Right cardiac atrium (tissue), 5 donors: ENCODE measurements at places on chromosomes 12 and 14.

DNA sequence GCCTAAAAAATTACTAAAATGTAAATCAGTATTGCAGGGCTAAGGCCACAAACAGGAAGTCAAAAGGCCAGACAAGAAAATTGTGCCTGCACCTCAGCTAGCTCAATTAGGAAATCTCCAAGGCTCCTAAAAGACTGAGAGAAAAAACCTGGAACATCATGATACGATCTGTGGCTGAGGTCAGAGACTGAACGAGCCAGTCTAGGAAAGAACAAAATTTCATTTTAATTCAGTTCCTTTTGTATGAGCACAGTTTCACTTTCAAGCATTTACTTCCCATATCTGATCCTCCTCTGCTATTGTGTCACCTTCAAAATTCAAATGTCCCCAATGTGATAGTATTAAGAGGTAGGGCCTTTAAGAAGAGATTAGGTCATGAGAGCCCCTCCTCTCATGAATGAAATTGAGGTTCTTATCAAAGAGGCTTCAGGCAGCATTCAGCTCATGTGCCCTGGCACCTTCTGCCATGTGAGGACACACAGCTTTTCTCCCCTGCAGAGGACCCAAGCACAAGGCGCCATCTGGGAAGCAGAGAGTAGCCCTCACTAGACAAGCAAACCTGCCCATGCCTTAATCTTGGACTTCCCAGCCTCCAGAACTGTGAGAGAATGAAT, 14.8 kb downstream of the PRKAB1 start:
- no peak for DNase-seq

DNA sequence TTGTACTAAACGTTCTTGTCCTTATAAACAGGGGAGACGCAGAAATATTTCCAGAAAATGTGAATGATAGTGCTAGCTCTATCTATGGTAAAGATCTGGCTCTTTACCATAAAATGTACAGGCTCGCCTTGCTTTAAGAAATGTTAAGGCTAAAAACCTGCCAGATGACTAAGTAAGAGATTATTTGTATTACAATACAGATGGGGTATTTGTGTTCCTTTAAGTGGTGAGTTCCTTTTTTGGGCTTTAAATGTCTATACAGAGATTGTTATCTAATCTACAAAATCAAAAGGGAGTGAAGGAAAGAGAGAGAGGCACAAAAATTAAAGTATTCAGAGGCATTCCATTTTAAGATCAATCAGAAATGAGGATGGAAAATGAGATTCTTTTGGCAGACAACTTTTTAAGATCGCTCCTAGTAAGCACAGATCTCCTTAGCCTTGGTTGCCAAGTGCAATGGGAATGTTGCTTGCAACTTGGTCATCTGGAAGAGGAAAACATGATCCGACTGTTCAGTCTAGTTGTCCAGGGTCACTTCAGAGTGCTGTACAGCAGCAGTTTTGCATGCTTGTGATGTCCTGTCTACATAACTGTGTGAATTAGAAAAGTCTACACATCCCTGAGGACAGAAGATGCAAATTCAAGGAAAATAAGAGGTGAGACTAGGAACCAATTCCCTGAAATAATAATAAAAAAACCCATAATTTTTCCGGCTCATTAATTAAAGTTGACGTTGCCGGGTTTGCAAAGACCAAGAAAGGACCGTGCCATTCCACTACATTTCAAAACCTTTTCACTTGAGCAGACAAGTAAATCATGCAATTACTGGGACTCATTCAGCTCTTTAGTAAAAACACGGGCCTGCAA, 380.8 kb downstream of the EGLN3 start:
- no peak for DNase-seq

GRCh38 chr12:105492591-105493545, 162.4 kb downstream of the C12orf75 start:
- no peak for DNase-seq

- no peak for DNase-seq
Measured at GRCh38 chr12:30706476-30706875, 10.8 kb upstream of the IPO8 start.
